ENCODE measurements at places on chromosomes 7 and 10.

GRCh38 chr10:74975758-74976157 is 135.7 kb upstream of the SAMD8 start:
- no peak for DNase-seq

DNA sequence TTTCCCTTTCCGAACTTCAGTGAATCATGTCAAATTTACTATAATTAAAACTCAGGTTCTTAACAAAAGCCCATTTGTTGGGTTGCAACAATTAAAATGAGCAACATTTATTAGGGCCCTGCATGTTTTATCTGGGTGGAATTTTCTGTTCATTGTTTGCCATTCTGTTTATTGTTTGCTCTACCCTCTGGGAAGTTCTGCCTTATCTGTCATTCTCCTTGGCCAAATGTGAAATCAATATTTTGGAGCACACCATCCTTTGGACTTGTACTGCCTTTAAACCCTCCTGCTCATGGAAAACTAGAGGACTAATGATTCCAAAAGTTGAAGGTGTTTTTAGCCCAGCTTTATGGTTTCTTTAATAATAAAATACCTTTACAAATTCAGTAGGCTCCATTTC is 134.5 kb upstream of the KCND2 start:
- DNase-seq, result no peak

GRCh38 chr10:44355630-44356029 is 29.3 kb downstream of the CXCL12 start:
- DNase-seq, result no peak

DNA sequence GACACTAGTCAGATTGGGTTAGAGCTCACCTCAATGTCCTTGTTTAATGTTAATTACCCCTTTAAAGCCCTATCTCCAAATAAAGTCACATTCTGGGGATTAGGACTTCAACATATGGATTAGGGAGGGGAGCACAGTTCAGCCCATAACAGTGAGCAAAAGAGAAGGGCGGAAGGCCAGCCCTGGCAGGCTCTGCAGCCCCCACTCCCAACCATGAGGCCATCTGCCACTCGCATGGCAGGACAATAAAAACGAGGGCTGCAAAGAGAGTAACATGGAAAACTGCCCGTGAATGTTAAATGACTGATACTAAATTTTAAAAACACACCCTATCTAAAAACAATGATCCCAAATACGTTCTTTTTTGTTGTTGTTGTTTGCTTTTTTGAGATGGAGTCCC is 38.7 kb downstream of the RGS10 start:
- DNase-seq, result no peak

DNA sequence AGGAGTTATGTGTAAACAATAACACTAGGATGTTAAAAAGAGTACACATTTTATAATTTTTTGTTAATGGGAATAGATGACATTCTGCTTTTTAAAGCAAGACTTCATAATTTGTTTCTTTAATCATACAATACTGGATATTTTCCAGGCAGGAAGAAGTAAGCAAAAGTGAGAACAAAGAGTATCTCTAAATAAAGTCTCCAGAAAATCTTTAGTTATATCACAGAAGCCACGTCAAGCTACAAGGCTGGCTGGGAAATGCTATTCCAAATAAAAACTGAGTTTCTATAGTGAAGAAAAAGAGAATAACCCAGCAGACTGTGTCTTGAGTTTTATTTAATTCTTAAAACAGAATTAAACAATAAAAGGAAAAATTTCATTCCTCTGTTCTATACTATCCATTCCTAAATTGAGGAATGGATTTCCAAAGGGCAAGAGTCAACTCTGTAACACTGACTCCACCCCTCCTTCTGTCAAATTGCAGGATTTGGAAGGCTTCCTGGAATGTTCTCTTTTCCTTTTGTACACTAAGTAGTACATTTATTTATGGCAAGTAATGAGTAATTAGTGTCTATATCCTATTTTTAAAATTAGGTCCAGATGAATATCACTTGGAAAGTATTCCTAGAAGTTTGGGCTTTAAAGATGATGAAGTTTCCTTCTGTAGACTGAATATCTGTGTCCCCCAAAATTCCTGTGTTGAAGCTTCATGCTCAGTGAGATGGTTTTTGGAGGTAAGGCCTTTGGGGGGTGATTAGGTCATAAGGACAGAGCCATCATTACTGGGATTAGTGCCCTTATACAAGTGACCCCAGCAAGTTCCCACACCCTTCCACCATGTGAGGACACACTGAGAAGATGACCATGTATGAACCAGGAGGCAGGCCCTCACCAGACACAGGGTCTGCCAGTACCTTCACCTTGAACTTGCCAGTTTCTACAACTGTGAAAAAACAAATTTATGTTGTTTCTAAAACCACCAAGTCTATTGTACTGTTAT is 290.9 kb downstream of the CRPPA start:
- DNase-seq, result no peak

DNA sequence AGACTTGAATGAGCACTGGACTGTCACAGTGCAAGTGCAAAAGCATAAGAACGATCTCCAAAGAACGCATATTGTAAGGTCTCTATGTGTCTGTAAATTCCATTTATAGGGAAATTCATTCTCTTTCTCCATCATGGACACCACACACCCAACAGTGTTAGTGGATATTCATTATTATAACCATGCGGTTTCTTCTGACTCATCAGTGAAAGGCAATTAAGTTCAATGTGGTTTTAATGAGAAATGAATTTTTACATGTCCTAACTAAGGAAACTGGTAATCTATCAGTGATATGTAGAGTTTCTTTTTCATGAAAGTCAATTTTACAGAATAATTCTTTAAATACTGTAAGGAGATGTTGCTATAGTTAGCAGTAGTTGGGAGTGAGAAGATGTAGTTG is 25.9 kb downstream of the GIMAP8 start:
- DNase-seq, result no peak

- DNase-seq, result no peak
These were observed 15.2 kb upstream of the UBE2D1 start for GRCh38 chr10:58319599-58319998.

DNA sequence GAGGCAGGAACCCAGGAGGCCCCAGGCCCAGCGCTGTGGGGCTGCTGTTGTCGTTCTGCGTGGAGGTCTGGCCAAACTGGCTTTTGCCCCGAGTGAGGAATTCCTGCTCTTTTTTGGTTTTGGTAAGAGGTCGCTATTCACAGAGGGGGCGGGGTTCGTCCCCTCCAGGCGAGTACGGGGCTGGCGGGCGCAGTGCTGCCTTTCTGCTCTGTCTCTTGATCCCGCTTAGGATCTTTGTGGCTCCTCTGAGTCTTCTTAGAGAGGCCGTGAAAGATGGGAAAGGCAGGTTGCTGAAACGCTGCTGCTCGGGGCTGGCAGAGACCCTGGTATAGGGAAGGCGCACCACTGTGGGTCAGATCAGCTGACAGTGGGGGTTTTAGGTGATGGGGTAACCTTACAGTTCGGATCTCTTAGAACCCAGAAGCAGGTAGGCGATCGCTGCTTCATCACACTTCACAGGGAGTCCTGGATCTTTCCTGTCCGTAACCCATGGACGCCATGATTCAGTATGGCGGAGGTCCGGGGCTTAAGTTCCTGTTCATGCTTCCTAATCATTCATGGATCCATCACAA is 136.7 kb downstream of the KIF20B start:
- no peak for DNase-seq

- no peak for DNase-seq
These were observed 205.2 kb upstream of the ADARB2 start for GRCh38 chr10:1942478-1942877.

DNA sequence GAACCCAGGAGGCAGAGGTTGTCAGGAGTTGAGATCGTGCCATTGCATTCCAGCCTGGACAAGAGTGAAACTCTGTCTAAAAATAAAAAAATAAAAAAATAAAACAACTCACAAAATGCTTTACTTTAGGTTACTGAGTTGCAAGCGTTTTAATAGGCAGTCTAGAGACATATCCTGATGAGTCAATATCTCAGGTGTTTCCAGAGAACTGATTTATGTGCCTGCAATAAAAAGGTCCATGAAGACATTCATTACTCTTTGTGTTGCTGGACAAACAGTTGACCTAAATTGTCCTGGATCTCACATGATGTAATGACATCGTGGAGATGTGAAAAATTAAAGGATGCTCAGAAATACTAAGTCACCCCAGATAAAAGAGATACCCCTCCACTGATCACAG is 31.5 kb downstream of the CDNF start:
- no peak for DNase-seq

DNA sequence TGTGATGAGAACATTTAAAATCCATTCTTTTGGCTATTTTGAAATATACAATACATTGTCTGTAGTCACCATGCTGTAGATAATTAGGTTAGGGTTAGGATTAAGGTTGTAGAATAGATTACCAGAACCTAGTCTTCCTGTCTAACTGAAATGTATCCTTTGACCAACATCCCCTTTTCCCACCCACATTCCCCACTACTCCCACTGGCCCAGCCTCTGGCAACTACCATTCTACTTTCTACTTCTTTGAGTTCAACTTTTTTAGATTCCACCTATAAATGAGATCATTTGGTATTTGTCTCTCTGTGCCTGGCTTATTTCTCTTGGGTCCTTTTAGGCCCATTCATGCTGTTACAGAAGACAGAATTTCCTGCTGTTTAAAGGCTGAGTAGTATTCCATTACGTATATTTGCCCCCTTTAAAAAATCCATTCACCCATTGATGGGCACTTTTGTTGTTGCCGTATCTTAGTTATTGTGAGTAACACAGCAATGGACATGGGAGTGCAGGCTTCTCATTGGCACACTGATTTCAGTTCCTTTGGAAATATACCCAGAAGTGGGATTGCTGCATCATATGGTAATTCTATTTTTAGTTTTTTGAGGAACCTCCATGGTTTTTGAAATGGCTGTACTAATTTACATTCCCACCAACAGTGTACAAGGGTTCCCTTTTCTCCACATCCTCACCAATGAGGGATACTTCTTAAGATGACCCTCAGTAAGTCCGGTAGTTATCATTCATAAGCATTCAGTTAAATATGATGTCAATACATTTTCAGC is 104.0 kb downstream of the RALA start:
- DNase-seq, result no peak

GRCh38 chr7:32479574-32480200 is 10.5 kb downstream of the LSM5 start:
- DNase-seq, result peak; percentile 38

GRCh38 chr7:95209276-95209675 is 115.1 kb downstream of the PON1 start:
- no peak for DNase-seq

GRCh38 chr10:84329196-84329611 is 815 bp downstream of the CCSER2 start:
- DNase-seq, result peak; percentile 74

- DNase-seq, result no peak
These were observed 86.4 kb downstream of the TAX1BP1 start for GRCh38 chr7:27826357-27826756.

- no peak for DNase-seq
These were observed 292.3 kb upstream of the PITRM1 start for GRCh38 chr10:3464760-3465405.

DNA sequence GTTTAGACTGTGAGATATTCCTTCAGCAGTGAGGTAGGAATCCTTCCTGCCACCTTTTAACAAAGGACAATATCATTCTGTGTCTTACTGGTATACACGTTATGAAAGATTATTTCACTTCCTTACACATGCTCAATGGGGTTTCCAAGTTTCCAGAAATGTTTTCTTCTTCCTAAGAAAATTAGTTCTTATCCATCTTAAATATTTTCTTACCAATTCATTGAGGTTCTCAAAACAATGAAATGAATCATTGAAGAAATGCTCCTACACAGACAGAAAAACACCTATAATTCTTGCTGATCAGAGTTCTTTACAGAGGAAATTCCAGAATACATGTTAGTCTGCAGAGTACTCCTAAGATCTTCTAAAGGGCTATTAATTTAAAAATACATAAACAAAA is 51.4 kb upstream of the SEC61G start:
- DNase-seq, result no peak

- no peak for DNase-seq
These were observed 8.2 kb downstream of the CUTC start for GRCh38 chr10:99740260-99740659.

GRCh38 chr7:6258440-6259182 is 13.8 kb downstream of the CYTH3 start:
- no peak for DNase-seq

GRCh38 chr7:101172005-101172853 is 6.9 kb upstream of the VGF start:
- DNase-seq, result peak; percentile 41

- DNase-seq, result no peak
These were observed 417.7 kb upstream of the CELF2 start for GRCh38 chr10:10600004-10600403.

GRCh38 chr10:9262770-9263169 is 1208.3 kb downstream of the GATA3 start:
- no peak for DNase-seq

- DNase-seq, result no peak
These were observed 148.4 kb downstream of the KLF6 start for GRCh38 chr10:3636356-3637181.

- no peak for DNase-seq
These were observed 31.9 kb downstream of the SAMD8 start for GRCh38 chr10:75143353-75143752.

DNA sequence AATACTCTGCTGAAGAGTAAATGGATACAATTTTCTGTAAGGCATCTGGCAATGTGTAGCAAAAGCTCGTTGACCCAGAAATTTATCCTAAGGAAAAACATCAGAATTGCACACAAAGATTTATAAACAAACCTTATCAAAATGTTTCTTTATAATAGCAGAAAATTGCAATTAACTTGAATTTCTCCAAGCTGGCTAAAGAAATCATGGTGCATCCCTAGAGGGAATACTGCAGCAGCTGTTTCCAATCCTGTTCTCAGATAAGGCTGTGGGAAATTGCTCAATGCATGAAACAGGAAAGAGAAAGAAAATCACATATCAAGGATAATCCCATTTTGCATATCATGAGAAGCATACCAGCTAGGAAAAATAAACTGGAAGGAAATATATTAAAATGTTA is 18.7 kb downstream of the TACR2 start:
- no peak for DNase-seq

DNA sequence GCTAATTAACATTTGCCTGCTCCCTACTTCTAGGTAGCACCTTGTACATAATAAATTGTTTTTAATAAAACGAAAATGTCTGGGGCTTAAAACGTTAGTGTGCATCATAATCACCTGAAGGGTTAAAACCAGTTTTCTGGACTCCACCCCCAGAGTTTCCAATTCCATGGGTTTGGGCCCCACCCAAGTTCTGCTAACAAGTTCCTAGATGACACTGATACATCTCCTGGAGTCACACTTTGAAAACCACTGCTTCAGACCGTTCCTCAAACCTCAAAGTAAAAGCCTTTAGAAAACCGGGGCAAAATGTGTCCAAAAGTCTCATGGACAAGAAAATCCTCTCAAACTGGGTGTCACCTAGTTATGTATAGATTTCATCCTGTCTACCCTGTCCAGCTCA is 9.3 kb downstream of the OSBPL3 start:
- no peak for DNase-seq

- peak; percentile 71 for DNase-seq
These were observed 12.8 kb downstream of the MEIG1 start for GRCh38 chr10:14971867-14972448.

DNA sequence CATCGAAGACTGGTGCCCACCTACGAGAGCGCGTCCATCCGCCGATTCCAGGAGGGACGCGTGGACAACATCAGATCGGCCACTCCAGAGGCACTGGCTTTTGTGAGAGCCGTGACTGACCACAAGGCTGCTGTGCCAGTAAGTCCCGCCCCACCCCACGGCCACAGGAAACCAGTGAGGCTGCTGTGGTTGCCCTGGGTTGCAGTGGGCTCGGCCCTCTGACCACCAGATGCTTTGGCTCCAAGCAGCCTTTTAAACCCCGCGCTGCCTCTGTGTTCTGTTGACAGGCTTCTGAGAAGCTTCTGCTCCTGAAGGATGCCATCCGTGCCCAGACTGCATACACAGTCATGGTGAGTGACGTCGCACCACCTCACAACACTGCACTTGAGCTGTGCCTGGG is 24.4 kb upstream of the C10orf53 start:
- DNase-seq, result no peak
